ENCODE measurements at places on chromosomes 1 and 21.

- DNase-seq, result no peak
Observed at GRCh38 chr1:218874313-218874712, 299.4 kb upstream of the LYPLAL1 start.

DNA sequence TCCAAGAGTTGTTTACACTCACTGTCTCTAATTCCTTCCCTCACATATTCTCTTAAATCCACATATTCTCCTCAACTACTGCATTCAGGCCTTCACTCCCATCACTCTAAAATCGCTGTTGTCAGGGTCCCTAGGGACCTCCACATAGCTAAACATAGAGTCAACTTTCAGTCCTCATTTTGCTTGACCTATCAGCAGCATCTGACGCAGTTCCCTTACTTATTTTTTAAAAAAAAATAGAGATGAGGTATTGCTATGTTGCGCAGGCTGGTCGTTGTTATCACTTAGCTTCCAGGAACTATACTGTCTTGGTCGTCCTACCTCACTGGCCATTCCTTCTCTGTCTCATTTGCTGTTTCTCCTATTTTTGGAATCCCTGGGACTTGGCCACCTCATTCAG lies 11.7 kb upstream of the PLEKHO1 start:
- DNase-seq, result no peak

- no peak for DNase-seq
Observed at GRCh38 chr1:14098294-14098913, 398.4 kb downstream of the PRDM2 start.

DNA sequence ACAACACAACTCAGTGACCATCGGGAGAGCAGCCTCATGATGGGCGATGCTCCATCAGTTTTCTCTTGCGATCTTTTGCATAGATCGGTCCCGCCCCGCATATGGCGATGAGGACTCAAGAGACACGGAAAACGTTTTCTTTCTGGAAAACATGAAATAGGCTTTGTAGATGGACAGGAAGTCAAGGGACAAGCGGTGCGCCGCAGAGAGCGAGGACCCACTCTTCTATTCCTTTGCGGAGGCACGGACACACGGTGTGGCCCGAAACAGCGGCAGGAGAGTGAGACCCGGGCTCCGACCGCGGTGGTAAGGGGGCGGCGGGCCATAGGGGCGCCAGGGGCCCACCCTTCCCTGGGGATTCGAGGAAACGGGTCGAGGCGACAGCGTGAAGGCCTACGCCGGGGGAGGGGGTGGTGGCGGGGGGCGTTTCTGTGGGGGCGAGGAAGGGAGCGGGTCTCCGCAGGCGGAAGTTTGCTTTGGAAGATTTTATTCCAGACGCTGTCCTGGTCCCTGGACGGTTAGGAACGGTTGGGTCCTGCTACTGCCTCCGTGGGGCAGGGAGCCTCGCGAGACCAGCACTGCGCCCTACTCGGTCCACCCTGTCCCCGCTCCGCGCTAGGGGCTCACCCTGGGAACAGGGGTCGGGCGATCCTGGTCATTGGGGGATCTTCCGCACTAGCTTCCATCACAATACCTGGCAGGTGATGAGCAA lies 796 bp upstream of the TDRKH start:
- DNase-seq, result peak; percentile 37

DNA sequence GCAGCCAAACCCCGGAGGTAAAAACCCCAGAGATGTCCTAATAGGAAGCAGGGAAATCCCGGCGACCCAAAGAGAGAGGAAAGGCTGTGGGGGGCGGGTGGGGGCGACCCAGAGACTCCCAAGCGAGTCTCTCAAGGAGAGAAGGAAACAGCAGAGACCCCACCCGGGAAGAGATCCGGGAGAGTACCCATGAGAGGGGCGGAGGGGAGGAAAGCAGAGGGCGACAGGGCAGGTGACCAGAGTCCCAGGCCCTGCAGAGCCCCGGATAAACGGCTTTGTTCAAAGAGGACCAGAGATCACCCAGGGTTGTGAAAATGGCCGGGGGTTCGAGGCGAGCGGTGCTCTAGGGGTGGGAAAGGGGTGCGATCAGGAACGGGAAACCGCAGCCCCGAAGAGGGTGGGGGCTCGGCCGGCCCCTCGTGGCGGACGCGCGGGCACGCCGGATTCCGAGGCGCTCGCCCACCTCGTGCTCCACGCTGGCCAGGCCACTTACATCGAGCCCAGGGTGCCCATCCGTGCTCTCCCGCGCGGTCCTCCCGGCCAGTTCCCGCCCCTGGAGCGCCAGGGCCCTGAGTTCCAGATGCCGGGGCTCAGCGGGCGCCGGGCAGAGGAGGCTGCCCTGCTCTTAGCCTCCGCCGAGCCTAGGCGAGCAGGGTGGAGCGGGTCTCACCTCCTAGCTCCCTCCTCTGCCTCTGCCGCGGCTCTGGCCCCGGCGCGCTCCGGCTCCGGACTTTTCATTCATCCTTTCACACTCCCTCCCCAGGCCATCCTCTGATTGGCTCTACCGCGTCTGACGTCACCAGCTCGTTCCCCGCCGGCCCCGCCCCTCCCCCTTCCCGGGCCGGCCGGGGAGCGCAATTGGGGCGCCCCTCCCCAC lies 52.3 kb downstream of the RHBG start:
- peak; percentile 68 for DNase-seq

Data from NCI-H748 treated with DMSO at 0.1 percent for 48 hours (cell line).